Activated naive CD8-positive, alpha-beta T cell treated with anti-CD3 and anti-CD28 coated beads, Interleukin-2, amount 50 U/mL, for 16 hours (primary cell): ENCODE measurements at places on chromosomes 11 and 22.

DNA sequence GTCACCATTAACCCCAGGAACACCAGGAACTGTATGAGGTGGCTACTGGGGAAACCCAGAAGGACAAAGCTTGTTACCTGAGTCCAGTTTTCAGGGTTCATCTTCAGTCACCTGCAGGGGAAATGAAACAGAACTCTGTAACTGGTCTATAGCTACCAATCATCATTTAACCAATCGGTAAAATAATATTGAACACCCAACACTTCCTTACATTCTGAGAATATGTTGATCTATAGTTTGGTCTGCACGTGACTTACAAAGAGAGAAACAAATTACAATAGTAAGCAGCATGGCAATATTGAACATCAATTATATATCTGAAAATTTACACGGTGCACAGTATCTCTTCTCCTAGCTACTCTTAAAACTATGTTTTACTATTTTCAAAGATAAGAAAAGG is at the start of gene OR6T1:
Gene OR6T1 (minus strand): TSS at position 101 of the 400 bp plus-strand sequence. CDS start 0 bp downstream, at position 101.
- no peak for DNase-seq

DNA sequence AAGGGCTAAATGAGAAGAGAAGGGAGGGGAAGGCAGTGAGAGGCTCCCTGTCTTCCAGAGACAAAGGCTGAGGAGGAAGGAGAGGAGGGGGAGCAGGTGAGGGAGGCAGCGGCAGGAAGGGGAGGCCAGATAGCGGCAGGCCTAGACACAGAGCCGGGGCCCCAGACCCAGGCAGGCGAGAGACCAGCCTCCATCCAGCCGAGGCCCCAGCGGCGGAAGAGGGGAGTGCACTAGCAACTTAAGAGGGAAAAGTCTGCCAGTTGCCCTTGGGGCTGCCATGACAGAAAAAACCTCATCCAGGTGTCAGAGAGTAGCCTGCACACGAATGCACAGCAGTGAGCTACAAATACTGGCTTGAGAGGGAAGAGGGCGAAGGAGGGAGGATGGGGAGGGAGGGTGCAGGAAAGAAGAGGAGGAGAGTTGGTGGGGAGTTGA is 46.7 kb downstream of the IGLL1 start:
- DNase-seq, result no peak

GRCh38 chr11:104467404-104467803 is 303.5 kb upstream of the PDGFD start:
- DNase-seq, result no peak

DNA sequence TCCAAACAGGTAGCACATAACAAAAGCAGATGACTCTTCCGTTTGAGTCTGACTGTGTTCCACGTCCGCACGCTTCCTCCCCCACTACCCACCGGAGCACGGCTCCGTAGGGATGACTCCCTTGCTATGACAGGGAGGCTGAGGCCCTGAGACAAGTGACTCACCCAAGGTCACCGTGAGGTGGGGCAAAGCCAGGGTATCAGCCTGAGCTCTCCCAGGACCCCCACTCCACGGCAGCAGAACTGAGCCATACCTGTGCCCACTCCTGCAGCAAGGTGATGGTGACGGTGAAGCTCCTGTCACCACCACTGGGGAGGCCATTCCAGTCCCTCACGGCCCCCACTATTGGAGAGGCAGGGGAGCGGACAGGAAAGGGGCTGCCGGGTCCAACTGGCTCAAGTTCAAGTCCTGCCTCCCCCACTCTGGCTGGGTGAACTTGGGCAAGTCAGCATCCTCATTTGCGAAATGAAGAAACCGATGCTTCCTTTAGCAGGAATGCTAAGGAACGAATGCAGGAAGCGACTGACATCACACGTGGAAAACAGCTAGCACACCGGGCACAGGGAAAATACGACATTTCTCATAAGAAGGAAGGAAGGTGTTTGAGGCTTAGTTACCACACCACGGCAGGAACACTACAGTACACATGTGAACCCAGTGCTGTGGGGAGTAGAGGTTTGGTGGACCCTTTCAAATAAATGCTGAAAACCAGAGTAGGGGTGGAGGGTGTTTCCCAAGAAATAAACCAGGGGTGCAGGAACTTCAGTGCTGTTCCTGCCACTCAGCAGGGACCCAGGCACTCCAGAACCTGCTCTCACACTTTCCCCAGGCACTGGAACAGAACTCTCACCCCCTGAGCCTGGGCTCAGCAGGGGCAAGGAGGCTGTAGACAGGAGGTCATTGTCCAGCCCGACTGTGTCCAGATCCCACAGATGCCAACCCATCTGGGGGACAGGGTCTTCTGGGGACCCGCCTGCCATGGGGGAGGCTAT is 32.4 kb upstream of the CBX7 start:
- no peak for DNase-seq

GRCh38 chr22:21977814-21978213 is 4.8 kb downstream of the TOP3B start:
- no peak for DNase-seq

GRCh38 chr11:48011798-48012391 is 31.5 kb downstream of the PTPRJ start:
- DNase-seq, result peak; percentile 33

GRCh38 chr22:23548501-23549197 is 31.4 kb downstream of the IGLL1 start:
- no peak for DNase-seq

DNA sequence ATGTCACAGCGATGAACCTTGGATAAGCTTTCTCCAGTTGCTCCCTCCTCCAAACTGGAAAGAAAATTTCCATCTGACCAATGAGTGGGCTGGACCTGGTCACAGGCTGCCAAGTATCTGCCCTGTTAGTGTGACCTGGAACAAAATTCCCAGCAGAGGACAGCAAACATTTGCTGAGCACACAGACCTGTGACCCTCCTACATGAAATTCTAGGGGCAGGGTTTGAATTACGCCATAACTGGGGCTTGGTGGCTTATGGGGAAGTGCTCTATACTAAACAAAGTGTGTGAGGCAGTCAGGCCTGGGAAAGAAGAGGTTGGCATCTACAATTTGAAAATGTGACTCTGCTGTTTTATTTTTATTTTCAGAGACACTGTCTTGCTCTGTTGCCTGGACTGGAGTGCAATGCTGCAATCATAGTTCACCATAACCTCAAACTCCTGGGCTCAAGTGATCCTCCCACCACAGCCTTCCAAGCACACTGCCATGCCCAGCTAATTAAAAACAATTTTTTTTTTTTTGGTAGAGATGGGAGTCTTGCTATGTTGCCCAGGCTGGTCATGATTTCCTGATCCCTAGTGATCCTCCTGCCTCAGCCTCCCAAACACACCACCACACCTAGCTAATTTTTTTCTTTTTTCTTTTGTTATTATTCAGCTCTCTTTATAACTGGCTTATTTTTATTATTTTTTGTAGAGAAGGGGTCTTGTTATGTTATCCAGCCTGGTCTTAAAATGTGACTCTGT is 13.6 kb upstream of the XBP1 start:
- no peak for DNase-seq

DNA sequence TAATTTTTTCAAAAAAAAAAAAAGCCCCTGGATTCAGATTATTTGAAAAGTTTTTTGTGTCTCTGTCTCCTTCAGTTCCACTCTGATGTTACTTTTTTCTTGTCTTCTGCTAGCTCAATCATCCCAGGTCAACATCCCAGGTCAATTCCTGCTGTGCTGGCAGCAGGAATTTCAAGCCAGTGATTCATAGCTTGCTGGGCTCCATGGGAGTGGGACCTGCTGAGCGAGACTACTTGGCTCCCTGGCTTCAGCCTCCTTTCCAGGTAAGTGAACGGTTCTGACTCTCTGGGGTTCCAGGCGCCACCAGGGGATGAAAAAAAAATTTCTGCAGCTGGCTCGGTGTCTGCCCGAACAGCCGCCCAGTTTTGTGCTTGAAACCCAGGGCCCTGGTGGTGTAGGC is 31.4 kb downstream of the PLAAT5 start:
- no peak for DNase-seq

GRCh38 chr11:110159476-110159875 is 66.3 kb downstream of the ZC3H12C start:
- no peak for DNase-seq

GRCh38 chr11:12413141-12414052 is 36.0 kb downstream of the PARVA start:
- DNase-seq, result no peak

DNA sequence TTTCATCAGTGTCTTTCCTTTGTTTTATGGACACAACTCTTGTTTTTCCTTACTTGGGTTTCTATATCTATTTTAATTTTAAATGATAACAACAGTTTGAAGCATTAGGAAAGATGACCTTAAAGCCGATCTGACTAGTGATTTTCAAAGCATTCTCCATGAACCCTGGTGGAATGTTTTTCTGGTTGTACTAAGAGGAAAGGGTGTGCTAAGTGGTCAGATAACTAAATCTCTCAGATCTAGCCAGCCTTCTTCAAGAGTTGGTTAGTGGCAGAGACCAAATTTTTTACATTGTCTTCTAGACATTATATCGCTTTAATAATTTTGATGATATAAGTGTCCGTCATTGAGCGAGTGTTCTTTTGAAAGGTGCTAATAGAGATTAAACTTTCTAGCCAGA is 134.4 kb downstream of the METTL15 start:
- no peak for DNase-seq

GRCh38 chr11:61533039-61533375 is 24.5 kb downstream of the LRRC10B start:
- no peak for DNase-seq

GRCh38 chr11:71075871-71076420 is 176.4 kb downstream of the SHANK2 start:
- DNase-seq, result no peak

DNA sequence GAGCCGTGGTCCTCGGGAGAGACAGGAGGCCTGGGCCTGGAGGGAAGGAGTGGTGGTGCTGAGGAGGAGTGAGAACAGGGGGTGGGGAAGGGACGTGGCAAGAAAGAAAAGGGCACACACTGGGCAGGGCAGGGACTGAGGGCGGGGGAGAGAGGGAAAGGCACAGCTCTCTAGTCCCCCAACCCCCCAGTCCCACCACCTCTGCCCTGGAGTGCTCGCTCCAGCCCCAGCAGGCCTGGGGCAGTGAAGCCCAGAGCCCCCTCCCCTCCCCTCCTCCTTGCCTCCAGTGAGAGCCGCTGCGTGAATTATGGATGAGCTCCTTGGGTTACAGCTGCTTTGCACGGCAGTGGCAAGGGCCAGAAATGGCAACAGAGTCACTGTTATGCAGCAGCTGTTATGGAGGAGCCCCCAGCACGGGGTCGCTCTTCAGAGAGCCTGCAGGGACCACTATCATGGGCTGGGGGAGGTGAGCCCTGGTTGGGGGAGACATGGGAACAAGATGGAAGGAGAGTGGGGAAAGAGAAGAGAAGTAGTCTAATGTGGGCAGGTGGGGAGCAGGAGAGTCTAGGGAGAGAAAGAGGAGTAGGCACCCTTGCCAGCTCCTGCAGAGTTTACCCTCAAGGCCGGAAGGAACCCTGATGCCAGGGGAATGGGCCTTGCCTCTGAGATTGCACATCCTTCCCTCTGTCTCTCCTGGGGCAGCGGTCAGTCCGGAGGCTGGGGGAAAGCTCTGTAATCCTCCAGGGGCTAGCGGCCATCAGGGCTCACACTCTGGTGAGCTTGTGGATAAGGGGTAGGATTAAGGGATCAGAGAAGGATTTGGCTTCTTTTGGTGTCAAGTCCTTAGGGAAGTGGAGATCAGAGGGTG is 3.6 kb downstream of the RTN4RL2 start:
- no peak for DNase-seq

- DNase-seq, result no peak
Observed at GRCh38 chr22:47453049-47453448, 690.6 kb downstream of the TBC1D22A start.

- no peak for DNase-seq
Observed at GRCh38 chr11:100940111-100940510, 189.5 kb downstream of the PGR start.

GRCh38 chr11:28842716-28843115 is 734.5 kb downstream of the METTL15 start:
- no peak for DNase-seq

DNA sequence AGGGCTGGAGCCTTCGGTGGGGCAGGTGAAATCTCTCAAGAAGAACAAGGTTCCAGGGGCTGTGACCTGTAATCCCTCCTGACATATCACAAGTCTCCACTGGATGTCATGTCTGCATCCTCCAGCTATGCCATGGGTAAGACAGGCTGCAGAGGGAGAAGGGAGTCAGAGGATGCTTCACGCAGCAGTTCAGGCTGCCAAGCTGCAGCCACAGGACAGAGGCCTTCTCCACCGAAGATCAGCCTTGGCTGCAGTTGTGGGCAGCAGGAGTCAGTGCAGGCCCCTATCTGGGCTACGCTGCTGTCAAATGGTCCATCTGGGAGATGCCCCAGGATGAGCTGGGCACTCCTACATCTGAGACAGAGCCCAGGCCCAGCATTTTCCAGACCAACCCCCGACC is 25.0 kb downstream of the DKK3 start:
- no peak for DNase-seq

DNA sequence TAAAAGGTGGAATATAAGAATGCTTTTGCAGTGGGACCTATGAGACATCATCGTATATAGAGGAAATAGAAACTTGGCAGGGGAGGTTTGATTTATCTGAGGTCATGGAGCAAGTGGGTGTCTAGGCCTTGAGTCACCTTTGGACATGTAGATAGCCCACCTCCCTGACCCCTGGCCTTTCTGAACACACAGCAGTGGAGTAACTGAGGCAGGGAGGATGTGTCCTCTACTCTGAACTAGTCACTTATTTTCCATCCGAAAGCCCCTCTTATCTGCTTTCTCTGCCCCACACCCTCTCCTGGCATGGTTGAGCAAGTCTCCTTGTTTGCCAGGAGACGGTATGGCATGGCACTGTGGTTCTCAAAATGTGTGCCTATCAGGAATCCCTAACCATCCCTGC is 7.9 kb downstream of the CD82 start:
- no peak for DNase-seq

- DNase-seq, result no peak
Observed at GRCh38 chr11:92861634-92862033, 107.8 kb upstream of the MTNR1B start.

DNA sequence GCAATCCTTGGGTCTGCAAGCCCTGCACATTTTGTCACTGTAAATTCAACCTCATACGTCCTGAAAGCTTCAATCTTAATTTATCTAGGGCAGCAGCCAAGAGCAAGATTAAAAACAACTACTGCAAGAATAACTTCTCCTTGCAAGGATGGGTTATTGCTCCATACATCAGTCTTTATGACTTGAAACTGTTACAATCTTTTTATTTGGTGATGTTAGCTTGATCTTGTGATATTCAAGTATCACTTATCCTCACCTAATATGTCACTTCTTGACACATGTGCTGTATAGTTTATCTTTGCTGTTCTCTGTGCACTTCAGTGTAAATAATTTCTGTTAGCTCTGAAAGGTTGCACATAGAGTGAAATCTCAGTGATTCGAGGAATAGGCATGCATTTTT is 14.7 kb upstream of the APLP2 start:
- DNase-seq, result no peak

DNA sequence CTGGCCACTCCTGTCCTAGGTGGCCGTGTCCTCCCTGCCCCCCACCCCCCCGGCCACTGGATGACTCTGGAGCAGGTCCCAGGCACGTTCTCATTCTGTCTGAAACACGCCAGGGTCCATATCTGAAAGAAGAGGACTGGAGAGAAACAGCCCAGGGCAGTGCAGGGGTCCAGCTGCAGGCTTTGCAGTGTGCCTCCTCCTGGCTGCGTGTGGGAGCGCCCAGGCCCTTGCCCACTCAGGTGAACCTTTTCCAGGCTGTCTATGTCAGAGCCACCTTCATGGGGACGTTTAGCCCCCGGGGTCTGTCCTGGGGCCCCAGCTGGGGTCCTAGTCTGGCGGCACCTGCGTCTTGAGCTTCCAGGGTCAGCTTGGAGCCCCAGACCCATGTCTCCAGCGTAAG is 15.6 kb downstream of the GRAMD4 start:
- no peak for DNase-seq
